ENCODE measurements at places on chromosomes 3 and 15.

GRCh38 chr3:108602249-108602934 is 12.9 kb downstream of the DZIP3 start:
- DNase-seq, result peak; percentile 53

DNA sequence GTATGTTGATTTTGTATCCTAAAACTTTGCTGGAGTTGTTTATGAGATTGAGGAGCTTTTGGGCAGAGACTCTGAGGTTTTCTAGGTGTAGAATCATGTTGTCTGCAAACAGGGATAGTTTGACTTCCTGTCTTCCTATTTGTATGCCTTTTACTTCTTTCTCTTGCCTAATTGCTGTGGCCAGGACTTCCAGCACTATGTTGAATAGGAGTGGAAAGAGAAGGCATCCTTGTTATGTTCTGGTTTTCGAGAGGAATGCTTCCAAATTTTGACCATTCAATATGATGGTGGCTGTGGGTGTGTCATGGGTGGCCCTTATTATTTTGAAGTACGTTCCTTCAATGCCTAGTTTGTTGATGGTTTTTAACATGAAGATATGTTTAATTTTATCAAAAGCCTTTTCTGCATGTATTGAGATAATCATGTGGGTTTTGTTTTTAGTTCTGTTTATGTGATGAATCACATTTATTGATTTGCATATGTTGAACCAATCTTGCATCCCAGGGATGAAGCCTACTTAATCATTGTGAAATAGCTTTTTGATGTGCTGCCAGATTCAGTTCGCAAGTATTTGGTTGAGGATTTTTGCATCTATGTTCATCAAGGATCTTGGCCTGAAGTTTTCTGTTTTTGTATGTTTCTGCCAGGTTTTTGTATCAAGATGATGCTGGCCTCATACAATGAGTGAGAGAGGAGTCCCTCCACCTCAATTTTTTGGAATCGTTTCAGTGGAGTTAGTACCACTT is 188.1 kb downstream of the MINAR1 start:
- DNase-seq, result no peak

- peak; percentile 12 for DNase-seq
Observed at GRCh38 chr3:14548321-14548729, 8.2 kb upstream of the GRIP2 start.

GRCh38 chr3:128547368-128547987 is 54.5 kb upstream of the GATA2 start:
- DNase-seq, result no peak
